Activated B cell treated with CpG ODN at 0.5 μM for 24 hours (primary cell): ENCODE measurements at places on chromosomes 2 and 18. TPM values are rescaled to one million over a fixed set of nuclear protein-coding genes. Genes with fewer than 3 reads are reported as not detected.

The NT5C1B gene
- not detected in 2 replicates for total RNA-seq

The TMEFF2 gene
- not detected in 2 replicates for total RNA-seq

The TBC1D8 gene
- total RNA-seq = 3.5 and 4.7 TPM in 2 replicates

The TMEM163 gene
- total RNA-seq = 4.4 and 6.0 TPM in 2 replicates

The ABCG5 gene
- not detected in 2 replicates for total RNA-seq

The REG1B gene
- total RNA-seq = not detected in 2 replicates

The ST6GAL2 gene
- total RNA-seq = not detected in 2 replicates

The CDH19 gene
- not detected in 2 replicates for total RNA-seq

The AMER3 gene
- not detected in 2 replicates for total RNA-seq

The KIF5C gene
- 1.4 and 2.6 TPM in 2 replicates for total RNA-seq

The C2orf80 gene
- not detected in 2 replicates for total RNA-seq

The PDE11A gene
- total RNA-seq = not detected in 2 replicates

The FAM237A gene
- not detected in 2 replicates for total RNA-seq

The PDE1A gene
- total RNA-seq = not detected in 2 replicates

The LYPD1 gene
- not detected in 2 replicates for total RNA-seq

The CCDC102B gene
- 1.5 and 1.8 TPM in 2 replicates for total RNA-seq

The CNGA3 gene
- not detected in 2 replicates for total RNA-seq

The NOSTRIN gene
- 0.07 TPM in 1 of 2 replicates, not detected in the other for total RNA-seq

The MAL gene
- total RNA-seq = not detected in 2 replicates

The HOXD9 gene
- total RNA-seq = not detected in 2 replicates

The OSBPL1A gene
- 0.80 and 0.81 TPM in 2 replicates for total RNA-seq

The TANC1 gene
- total RNA-seq = 0.02 TPM in 1 of 2 replicates, not detected in the other

The HIBCH gene
- total RNA-seq = 16.3 and 21.2 TPM in 2 replicates

The DCTN1 gene
- total RNA-seq = 122 and 137 TPM in 2 replicates

The CRYGD gene
- total RNA-seq = not detected in 2 replicates

The MLPH gene
- not detected in 2 replicates for total RNA-seq

The CNDP1 gene
- total RNA-seq = 0.15 and 0.33 TPM in 2 replicates

The ITPRIPL1 gene
- 2.7 and 4.4 TPM in 2 replicates for total RNA-seq

The WDPCP gene
- 10.0 and 12.9 TPM in 2 replicates for total RNA-seq

The FNDC4 gene
- total RNA-seq = not detected in 2 replicates

The SKOR2 gene
- not detected in 2 replicates for total RNA-seq

The SERPINB12 gene
- total RNA-seq = not detected in 2 replicates

The HDHD2 gene
- 36.6 and 38.8 TPM in 2 replicates for total RNA-seq

The RIT2 gene
- not detected in 2 replicates for total RNA-seq

The ANKRD53 gene
- 0.71 and 2.5 TPM in 2 replicates for total RNA-seq

The KIAA2012 gene
- total RNA-seq = not detected in 2 replicates

The AGXT gene
- total RNA-seq = not detected in 2 replicates

The IGFBP5 gene
- not detected in 2 replicates for total RNA-seq

The FBXO36 gene
- 0.78 and 0.89 TPM in 2 replicates for total RNA-seq

The STARD6 gene
- total RNA-seq = not detected in 2 replicates

The CIB4 gene
- not detected in 2 replicates for total RNA-seq

The BOK gene
- 0.10 TPM in 1 of 2 replicates, not detected in the other for total RNA-seq

The MOCOS gene
- total RNA-seq = 0.39 and 0.42 TPM in 2 replicates

The DRC1 gene
- total RNA-seq = not detected in 2 replicates

The CFAP53 gene
- total RNA-seq = 0.27 and 0.29 TPM in 2 replicates

The NTSR2 gene
- not detected in 2 replicates for total RNA-seq

The GLI2 gene
- not detected in 2 replicates for total RNA-seq

The LRP2 gene
- not detected in 2 replicates for total RNA-seq

The CD226 gene
- total RNA-seq = 6.7 and 8.3 TPM in 2 replicates

The GALNT13 gene
- total RNA-seq = not detected in 2 replicates

The CFC1 gene
- not detected in 2 replicates for total RNA-seq
